ENCODE measurements at places on chromosomes 2 and 18.

- no peak for DNase-seq
Observed at GRCh38 chr2:11102956-11103860, 52.1 kb upstream of the SLC66A3 start.

GRCh38 chr18:55484773-55485172, 103.2 kb downstream of the TCF4 start:
- no peak for DNase-seq

- DNase-seq, result no peak
Observed at GRCh38 chr2:239751679-239752355, 273.3 kb downstream of the NDUFA10 start.

GRCh38 chr2:75646090-75646582, 447 bp upstream of the MRPL19 start:
- no peak for DNase-seq

DNA sequence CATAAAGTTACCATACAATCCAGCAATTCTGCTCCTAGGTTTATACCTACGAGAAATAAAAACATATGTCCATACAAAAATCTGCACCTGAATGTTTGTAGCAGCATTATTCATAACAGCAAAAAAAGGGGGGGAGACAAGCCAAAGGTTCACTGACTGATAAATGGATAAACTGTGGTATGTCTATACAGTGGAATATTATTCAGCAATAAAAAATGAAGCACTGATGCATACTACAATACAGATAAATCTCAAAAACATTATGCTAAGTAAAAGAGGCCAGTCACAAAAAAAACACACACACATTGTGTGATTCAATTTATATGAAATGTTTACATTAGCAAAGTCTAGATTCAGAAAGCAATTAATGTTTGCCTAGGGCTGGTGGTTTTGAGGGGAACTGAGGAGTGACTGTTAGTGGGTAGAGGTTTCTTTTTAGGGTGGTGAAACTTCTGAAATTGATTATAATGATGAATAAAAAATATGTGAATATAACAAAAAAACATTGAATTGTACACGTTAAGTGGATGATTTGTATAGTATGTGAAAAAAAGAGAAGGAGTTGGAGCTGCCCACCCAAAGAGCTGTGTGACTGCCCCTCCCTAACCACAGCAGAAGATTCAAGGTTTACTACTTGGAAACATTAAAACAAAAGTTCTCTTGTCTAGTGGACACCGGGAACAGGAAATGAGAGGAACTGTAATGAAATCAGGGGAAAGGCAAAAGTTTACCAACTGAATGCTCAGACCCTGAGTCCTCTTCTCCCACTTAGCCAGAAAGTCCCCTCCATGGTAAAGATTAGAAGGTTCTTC, 13.4 kb downstream of the COLEC12 start:
- no peak for DNase-seq

- no peak for DNase-seq
Observed at GRCh38 chr2:127256381-127256780, 36.3 kb upstream of the CYP27C1 start.

- peak; percentile 59 for DNase-seq
Observed at GRCh38 chr18:3704556-3705344, 254.8 kb downstream of the TGIF1 start.

GRCh38 chr2:57959390-57959789, 87.2 kb upstream of the VRK2 start:
- no peak for DNase-seq

- DNase-seq, result no peak
Observed at GRCh38 chr18:61371111-61371510, 37.9 kb downstream of the CDH20 start.

DNA sequence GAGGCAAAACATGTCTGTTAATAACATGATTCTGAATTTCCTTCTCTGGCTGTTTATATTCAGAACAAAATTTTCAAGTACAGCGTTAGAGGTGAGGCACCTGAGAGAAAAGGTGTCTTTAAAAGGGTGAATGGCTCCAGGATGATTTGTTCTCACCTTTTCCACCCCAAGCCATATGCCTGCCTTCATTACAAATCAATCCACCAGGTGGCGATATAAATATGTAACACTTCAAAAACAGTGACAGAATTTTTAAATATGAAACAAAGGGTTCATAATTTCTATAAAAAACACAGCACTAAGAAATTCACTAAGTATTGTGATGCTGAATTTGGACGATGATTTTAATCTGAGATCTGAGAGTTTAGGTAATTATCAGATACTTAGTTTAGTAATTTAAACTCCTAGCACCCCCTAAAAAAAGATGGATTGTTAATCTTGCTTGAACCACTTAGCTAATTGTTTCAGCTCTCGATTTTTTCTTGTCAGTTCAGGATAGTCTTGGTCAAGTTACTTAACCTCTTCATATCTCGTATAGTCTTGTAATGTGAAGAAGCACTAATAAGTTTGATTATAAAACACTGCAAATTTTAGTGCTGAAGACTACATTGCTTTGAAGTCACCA, 528.8 kb downstream of the CPS1 start:
- peak; percentile 15 for DNase-seq

DNA sequence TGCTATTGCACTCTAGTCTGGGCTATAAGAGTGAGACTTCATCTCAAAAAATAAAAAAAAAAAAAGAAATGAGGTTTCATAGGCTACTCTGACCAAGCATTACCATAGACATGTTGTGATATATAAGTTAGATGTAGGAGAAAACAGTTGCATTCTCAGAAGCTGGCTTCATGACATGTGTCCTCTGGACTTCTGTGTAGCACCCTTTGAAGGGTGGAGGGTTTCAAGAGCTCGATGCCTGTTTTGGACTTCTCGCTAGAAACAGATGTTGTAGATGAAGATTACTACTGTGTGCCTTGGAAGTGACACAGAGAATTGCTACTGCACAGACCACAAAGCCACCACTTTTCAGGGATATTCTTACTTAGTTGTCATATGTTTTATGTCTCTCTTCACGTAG, 91.0 kb downstream of the TMEM247 start:
- DNase-seq, result no peak

DNA sequence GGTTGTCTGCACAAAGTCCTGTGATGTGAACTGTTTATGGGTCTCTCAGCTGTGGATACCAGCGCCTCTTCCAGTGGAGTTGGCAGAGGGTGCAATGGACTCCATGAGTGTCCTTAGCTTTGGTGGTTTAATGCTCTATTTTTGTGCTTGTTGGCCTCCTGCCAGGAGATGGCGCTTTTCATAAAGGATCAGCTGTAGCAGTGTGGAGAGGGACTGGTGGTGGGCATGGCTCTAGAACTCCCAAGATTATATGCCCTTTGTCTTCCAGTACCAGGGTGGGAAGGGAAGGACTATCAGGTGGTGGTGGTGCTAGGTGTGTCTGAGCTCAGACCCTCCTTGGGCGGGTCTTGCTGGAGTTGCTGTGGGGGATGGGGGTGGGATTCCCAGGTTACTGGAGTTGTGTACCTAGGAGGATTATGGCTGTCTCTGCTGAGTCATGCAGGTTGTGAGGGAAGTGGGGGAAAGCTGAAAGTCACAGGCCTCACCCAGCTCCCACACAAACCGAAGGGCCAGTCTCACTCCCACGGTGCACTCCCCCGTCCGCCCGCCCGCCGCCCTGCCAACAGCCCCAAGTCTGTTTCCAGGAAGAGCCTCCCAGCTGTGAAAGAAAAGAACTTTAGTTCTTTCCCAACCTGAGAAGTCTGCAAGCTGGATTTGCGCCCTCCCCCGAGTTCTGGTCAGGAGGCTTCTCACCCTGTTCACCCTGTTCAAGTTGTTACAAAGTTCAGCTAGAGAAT, 108.1 kb downstream of the MARCO start:
- no peak for DNase-seq

DNA sequence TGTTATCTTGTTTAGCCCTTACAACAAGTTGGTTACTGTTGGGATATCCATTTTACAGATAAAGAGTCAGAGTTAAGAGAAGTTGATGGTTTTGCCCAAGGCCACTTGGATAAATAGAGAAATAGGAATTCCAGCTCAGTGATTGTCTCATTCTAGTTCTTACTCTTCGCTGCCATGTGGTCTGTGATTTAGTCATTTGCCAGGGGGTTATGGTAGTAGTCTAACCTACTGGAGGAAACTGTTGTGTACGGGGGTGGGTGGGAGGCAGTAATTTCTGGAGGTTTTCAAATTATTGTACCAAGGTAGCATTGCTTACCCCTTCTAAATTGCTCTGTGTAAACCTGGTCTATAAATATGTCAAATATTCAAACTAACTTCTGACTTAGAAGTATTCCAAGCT, 110.4 kb downstream of the MAP2 start:
- no peak for DNase-seq

DNA sequence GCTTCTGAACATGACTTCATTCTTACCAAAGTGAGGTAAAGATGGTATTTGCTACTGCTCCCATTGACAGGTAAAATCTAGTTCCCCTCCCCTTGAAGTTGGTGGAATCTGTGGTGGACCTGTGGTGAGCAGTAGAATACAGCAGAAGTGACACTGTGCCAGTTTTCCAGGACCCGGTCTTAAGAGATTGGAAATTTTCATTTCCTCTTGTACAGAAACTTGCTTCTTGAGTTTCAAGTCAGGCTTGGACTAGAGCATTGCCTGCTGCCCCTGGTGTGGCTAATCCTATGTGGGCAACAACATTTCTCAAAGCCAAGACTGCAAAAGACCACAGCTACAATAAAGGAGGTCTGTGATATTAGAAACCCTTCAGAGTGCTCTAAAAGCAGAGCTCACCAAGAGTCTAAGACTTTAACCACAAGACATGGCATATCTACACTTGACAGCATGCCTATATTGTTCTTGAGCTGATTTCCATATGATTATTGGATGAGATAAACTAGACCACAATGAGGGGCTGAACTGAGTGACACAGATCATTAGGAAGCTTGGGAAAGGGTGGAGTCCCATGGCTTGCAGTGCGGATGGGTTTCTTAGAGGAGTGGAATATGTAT, 458.1 kb downstream of the BCL11A start:
- DNase-seq, result no peak

GRCh38 chr2:118325321-118325955, 237.2 kb downstream of the INSIG2 start:
- no peak for DNase-seq

- no peak for DNase-seq
Observed at GRCh38 chr18:2680216-2680792, 24.8 kb downstream of the SMCHD1 start.

All from fibroblast of lung (primary cell).